ENCODE measurements at places on chromosomes 7 and 10. TPM values are rescaled to one million over a fixed set of nuclear protein-coding genes. Genes with fewer than 3 reads are reported as not detected.
A peak's percentile ranks its signal among the peaks of the same experiment; 100 is the strongest.

DNA sequence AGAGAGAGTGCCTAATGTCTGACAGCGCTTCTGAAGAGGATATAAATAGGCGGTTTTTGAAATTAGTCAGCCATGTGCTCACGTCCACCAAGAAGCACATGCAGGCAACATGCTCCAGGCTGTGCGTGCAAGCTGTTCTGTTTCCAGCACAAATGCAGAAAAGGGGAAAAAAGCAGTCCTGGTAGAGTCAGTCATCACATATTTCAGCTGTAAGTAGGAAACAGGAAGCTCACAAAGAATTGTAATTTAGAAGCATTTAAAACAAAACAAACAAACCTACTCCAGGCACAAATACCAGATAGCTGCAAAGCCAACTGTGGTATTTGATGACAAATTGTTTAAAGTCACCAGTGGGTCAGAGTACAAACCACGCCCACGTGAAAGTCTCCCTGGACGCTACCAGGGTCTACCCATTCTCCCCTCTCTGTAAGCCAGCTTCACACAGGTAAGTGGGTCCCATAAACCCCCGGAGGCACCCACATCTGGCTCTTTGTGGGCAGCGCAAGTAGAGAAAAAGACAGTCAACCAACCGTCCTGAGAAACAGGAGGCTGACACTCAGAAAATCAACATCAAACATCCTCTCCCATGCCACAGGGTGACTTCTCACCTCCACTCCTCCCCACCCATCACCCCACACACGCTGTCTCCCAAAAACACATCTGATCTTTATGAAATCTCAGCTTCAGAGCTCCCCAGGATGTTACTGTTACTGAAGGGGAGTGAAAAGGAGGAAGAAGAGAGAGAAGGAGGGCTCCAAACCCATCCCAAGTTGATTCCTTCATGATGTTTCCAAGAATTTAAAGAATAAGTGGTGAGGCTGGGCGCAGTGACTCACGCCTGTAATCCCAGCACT, 186.4 kb downstream of the FAM107B start:
- DNase-seq = peak; percentile 86

DNA sequence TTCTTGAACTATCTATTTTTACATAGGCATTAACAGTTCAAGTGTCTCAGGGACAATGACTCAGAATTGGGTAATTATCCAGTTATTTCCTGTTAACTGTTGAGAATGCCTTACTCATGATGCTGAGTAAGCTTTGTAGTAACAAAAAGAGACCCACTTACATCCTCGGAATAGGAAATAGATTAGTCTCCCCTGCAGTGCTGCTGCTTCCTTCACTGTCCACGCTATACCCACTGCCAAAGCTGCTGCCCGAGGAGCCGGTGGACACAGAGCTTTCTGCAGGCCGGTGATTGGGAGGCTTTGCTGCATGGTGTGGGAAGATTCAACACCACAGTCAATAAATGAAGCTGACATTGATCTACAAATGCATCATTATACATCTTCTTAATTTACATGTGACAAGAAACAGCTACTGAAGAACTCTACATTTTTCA, 357.1 kb downstream of the PCLO start:
- peak; percentile 10 for DNase-seq

DNA sequence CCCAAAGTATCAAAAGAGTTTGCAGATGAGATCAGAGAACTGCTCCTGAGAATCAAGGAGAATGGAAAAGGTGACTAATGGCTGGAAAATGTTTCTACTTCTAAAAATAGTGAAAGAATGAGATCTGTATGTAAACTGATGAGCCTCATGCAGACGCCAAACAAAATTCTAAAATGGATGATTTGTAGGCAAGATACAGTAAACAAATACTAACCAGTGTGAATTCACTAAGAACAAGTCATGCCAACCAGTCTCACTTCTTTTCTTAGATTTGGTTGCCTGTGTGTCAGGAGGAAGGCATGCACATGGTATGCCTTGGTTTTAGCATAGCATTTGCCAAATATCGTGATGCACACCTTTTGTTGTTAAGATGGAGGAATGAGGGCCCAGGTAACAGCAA, 94.9 kb upstream of the PIK3CG start:
- no peak for DNase-seq

DNA sequence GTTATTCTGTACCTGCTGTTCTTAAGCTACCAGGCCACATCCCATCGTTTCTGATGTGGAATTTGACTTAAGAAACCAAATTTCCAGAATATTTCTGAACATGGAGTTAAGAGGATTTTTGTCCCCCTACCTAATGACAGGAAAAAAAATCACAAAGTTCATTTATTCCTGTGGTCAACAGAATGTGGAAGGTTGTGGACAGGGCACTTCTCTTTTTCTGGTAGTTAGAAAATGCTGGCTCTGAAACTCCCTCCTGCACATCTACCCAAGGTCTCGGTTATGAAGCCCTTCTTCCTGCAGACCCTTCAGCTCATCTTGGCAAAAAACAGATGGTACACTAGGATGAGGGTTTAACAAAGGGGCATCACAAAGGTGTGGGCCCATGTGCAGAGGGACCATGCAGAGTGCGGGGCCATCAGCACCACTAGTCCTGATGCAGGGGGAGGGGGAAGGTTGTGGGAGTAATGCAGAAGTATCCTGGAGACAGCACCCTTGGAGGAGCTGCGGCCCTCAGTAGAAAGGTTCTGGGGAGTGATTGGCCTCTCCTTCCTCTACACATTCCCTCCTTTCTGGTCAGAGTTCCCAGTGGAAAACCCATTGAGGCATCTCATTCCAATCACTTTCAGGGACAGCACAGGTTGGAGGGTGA, 9.8 kb downstream of the ALOX5 start:
- DNase-seq = peak; percentile 37

GRCh38 chr10:131178521-131179331, 132.8 kb downstream of the TCERG1L start:
- no peak for DNase-seq

DNA sequence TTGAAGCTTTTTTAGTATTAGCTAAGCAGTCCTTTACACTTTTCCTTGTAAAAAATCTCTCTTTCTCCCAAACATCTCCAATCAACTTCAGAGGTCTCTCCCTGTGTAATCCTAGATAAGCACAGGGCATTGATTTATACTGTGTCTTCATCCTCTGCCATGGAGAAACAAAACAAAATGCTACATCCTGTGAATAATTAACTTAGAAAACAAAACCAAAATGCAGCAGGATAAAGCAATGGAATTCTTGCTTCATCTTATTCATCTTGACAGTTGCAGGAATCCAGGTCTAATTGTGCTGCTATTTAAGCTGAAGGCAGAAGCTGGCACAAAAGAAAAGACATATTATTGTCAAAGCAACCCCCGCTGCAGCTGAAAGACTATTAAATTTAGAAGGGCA, 641.5 kb upstream of the SORCS1 start:
- DNase-seq = no peak

Gene GSTK1
- 427 TPM for polyA plus RNA-seq

Gene IKZF1
- 38.4 TPM for polyA plus RNA-seq

Gene NUTM2D
- polyA plus RNA-seq = 0.03 TPM

Gene KDM7A
- 11.3 TPM for polyA plus RNA-seq

Gene MUC12
- not detected for polyA plus RNA-seq
